ENCODE measurements at places on chromosomes 12 and 14.

- no peak for DNase-seq
Observed at GRCh38 chr12:1529862-1530591, 64.4 kb downstream of the FBXL14 start.

GRCh38 chr12:12032851-12033797 lies 37.6 kb upstream of the BCL2L14 start:
- DNase-seq: peak; percentile 66

DNA sequence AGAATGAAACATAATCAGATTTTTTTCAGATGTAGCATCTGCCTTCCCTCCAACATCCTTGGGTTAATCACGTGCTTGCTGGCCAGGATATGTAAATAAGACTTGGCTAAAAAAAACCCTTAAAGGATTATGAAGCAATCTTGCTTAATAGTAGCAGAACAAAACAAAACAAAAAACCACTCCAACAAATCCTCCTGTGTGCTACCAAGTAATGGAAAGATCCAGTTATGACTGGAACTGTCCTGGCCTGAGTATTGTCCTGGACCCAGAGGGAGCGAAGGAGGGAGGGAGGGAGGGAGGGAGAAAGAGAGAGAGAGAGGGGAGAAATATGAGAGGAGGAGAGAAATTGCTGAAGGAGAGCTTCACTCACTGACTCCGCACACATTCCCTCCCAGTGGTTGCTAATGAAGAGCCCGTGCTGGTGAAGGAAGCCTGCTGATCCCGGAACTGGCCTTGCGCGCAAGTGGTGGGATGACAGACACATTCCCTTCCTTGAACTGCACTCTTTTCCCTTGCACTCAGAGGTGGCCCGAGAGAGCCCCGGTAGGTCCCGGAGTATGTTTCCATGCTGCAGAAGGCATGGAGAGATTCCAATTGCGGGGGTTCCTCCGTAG lies 57.2 kb downstream of the HMGA2 start:
- peak; percentile 59 for DNase-seq

- DNase-seq: no peak
Observed at GRCh38 chr14:50045039-50045711, 71.2 kb downstream of the VCPKMT start.

GRCh38 chr12:66103016-66103913 lies 27.3 kb downstream of the LLPH start:
- no peak for DNase-seq

DNA sequence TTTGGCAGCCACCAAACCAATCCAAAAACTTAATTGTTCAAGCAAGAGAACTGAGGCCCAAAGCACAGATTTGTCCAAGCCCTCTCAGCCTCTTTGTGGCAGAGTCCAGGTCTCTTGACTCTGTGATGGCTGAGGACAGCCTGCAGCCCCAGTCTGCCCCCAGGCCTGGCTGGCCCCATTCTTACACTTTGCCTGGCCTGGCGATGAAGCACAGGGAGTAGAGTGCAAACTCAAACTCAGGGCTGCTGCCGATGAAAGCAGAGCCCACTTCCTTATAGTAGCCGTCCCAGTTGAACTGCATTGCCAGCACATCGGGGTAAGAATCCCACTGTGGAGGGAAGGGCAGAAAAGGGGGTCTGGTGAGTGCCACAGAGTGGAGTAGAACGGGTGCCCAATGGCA lies 5.6 kb upstream of the RPAP3 start:
- DNase-seq: no peak

- DNase-seq: no peak
Observed at GRCh38 chr14:70018713-70019211, 139.5 kb downstream of the SMOC1 start.

- DNase-seq: no peak
Observed at GRCh38 chr14:93019367-93019843, 96.3 kb downstream of the ITPK1 start.

DNA sequence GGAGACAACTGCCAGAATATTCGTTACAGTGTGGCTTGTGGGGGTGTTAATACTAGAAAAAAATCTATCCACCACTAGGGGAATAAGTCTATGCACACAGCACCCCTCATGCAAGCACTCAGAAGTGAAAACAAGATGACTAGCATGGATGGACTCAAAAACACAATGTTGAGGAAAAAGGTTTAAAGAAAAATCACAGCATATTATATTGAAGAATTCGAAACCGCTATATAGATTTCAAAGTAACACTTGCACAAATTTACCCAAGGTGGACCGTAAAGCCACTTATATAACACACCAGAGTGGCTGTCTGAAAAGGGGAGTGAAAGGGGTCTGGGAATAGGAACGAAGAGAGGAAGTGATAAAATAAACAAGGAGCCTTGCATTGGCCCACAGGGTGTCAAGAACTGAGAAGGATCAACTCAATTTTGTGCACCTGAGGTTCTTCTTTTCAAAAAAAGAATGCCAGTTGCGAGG lies 544 bp downstream of the ABCD4 start:
- peak; percentile 58 for DNase-seq

- no peak for DNase-seq
Observed at GRCh38 chr12:79978692-79979091, 43.8 kb upstream of the PPP1R12A start.

GRCh38 chr14:55910601-55911243 lies 207.5 kb upstream of the PELI2 start:
- no peak for DNase-seq

- no peak for DNase-seq
Observed at GRCh38 chr12:62705846-62706245, 229.1 kb downstream of the PPM1H start.

DNA sequence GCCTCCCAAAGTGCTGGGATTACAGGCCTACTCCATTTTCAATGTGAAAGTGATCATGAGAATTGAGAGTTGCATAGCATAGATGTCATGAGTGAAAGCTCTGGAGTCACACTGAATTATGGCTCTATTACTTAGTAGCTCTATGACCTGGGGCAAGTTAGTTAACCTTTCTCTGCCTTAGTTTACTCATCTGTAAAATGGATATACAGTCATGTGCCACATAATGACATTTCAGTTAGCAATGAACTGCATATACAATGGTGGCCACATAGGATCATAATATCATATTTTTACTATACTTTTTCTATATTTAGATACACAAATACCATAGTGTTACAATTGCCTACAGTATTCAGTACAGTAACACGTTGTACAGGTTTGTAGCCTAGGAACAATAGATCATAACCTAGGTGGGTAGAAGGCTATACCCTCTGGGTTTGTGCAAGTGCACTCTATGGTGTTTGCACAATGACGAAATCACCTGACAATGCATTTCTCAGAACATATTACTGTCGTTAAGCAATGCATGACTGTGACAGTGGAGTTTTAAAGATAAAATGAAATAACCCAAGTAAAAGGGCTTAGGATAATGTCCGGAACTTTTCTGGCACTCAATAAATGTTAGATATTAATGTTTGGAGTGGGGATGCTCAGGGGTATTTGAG lies 53.1 kb downstream of the ZFYVE26 start:
- no peak for DNase-seq

DNA sequence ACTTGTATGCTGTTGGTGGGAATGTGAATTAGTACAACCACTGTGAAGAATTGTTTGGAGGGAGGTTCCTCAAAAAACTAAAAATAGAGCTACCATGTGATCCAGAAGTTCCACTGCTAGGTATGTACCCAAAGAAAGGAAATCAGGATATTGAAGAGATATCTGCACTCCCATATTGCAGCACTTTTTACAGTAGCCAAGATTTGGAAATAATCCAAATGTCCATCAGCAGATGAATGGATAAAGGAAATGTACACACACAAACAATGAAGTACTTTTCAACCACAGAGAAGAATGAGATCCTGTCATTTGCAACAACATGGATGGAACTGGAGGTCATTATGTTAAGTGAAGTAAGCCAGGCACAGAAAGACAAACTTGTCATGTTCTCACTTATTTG lies 25.9 kb downstream of the TIGAR start:
- no peak for DNase-seq

Data from NCI-H524 (cell line).